Left lobe of liver (tissue), 2 donors: ENCODE measurements at places on chromosomes 4 and X.

DNA sequence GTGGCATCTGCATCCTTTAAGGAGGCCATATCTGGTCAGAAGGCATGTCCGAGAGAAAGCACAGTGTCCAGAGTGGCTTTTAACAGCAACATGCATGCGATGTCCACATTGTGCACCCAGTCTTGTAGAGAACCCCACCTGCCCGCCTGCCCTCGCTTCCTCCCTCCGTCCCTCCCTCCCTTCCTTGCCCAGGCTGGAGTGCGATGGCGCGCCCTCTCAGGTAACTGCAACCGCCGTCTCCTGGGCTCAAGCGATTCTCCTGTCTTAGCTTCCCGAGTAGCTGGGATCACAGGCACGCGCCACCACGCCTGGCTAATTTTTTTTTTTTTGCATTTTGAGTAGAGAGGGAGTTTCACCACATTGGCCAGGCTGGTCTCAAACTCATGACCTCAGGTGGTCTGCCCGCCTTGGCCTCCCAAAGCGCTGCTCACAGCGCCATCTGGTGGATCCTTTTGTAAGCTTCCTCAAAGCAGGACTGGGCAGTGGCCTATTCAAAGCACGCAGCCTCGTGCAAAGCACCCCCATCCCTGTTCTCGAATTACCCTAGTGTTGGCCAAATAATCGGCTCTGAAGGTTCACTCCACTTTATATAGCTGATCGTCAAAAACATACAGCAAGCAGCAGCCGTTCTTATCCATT lies 15.0 kb downstream of the BRCC3 start:
- DNase-seq: peak; percentile 47

DNA sequence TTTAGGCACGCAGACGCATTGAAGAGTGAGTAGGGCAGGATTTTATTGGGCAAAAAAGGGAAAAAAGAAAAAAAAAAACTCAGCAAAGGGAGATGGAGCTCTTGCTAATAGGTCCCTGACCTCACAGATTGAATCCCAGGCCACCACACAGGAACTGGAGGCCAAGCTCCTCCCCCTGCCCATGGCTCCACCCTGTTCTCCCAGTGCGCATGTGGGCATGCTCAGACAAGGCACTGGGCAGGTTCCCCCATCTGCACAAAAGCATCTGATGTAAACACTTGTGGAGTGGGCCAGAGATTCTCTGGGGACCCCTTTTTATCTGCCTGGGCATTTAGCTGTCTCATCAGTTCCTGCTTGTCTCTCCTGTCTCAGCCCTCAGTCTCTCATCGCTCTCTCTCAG lies 9.5 kb downstream of the FRMD7 start:
- no peak for DNase-seq

GRCh38 chrX:103949506-103949905 lies 12.9 kb upstream of the TMSB15B start:
- DNase-seq: no peak

DNA sequence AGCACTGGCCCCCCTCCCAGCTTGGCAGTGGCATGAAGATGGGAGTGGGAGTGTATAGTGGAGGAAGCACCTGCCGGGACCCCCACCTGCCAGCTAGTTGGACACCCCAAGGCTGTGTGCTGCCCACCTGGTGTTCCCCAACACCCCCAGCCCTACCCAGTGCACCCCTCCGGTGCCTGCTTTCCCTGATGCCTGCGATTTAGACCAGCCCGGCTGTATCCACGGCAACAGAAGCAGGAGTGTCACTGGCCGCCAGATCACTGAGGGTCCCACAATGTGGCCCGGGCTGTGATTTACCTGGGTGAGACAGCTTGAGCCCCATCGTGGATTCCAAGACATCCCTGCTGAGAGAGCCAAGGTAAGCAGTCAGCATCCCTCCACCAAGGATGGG lies 533 bp downstream of the GPR173 start:
- no peak for DNase-seq

DNA sequence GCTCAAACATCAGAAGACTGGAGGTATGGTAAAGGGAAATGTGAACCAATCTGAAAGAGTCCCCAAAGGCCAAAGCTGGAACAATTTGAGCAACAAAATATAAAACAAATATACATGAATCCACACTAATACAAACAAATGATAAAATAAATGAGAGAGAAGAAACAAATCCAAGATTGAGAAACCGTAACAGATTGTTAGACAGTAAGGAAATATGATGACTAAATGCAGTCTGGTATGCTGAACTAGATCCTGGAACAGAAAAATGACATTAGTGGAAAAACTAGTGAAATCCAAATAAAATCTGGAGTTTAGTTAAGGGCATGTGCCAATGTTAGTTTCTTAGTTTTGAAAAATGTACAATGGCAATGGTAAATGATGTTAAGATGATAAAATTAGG lies 15.9 kb downstream of the PPA2 start:
- no peak for DNase-seq

GRCh38 chr4:167020410-167020809 lies 213.9 kb downstream of the SPOCK3 start:
- no peak for DNase-seq

DNA sequence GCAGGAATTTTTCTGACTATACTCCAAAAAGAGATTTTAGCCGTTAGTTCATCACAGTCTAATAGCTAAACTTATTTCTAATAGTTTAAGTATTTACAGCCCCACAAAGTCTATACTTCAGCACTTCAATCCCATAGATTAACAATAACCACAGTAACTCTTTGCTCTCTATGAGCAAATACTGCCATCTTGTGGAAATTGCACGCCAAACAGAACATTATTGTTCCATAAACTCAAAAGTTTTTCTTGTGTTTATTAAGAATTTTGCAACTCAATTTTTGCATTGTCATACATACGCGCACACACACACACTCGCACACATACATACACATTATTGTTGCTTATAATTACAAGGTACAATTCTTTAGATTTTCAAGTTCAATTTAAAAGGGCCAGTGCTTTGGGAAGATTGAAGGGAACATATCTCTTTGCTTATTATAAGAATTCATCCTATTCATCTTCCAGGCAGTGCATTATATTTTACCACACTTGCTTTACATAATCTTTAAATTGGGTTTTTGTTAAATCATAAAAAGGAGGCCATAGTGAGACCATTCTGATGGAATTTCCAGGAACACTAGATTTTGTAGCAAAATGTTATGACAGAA lies 63.8 kb upstream of the ATOH1 start:
- DNase-seq: no peak

DNA sequence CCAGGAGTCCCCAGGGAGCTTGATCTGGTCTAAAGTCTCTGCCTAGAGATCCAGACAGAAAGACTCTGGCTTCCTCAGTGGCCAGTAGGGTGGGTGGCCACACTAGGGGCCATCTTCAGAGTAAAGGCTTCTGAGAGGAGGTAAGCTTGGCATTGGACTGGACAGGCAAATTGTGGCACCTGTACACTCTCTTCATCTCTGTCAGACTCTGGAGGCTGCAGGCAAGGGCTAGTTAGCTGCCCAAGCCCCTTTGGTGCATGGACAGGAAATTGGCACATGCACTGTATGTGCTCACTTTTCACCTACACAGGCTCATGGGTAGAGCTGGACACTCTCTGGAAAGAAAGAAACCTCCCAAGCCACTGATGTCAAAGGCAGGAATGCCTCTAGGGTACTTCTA lies 142.8 kb downstream of the PJA1 start:
- no peak for DNase-seq

DNA sequence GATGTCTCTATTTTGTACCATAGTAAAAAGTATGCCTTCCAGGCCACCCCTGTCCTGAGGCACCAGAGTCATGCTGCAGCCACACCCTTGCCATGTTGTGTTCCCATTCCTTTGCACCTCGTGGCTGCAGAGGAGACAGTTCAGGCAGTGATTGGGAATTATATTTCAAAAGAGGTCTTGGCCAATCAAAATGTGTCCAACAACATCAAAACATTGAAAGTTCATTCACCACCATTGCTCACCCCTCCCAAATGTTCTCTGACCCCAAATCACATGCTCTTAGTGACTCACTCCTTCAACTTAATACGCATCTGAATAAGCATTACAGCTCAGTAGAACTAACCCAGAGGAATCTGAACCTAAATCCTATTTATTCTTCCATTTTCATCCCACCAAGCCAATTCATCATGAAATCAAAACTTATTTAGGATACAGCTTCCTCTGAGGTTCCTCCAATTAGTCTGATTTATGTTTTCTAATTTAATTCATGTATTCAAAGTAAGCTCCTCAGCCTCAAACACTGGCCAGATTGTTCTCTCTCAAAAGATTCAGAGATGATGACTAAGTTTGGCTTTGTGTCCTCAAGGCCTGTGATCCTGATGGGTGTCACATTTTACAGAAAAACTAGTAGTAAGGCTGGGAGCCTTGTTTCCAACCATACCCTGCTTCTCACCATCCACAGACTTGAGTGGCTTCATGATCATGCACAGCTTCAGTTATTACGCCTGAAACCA lies 323.2 kb upstream of the INTU start:
- no peak for DNase-seq

GRCh38 chr4:115844180-115844579 lies 730.8 kb upstream of the NDST4 start:
- no peak for DNase-seq

DNA sequence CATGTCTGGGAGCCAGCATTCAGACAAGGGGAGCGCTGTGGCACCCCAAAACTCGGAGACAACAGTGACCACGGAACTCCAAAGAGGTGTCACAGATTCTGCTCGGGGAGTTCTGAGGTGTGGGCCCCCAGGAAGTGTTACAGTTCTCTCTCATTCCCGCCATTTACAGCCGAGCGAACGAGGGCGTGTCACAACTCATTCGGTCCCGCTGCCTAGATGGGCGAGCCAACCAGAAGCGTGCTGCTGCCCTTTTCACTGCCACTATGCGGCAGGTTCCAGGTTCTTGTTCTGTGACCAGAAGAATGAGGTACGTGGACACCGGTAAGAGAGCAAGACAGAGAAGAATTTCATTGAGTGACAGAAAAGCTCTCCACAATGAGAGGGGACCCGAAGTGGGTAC lies 1370.6 kb upstream of the AGA start:
- DNase-seq: no peak

DNA sequence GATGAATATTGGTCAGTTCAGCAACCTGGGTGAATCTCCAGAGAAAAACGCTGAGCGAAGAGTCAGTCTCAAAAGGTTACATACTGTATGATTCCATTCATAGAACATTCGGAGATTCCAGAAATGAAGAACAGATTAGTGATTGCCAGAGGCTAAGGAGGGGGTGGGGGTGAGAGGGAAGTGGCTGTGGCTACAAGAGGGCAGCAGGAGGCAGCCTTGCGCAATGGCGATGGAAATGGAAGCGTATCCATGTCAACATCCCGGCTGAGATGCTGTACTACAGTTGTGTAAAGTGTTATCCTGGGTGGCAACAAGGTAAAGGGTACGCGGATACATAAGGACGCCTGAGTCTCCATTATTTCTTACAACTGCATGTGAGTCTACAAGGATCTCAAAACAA lies 18.0 kb downstream of the LYAR start:
- no peak for DNase-seq

- no peak for DNase-seq
These were observed 66.3 kb downstream of the WWC2 start for GRCh38 chr4:183165376-183165775.

- no peak for DNase-seq
These were observed 36.3 kb upstream of the SPIN4 start for GRCh38 chrX:63387411-63387810.
